ENCODE measurements at places on chromosomes 11 and 22.
A peak's percentile ranks its signal among the peaks of the same experiment; 100 is the strongest.

GRCh38 chr11:29129844-29130243 is 887.0 kb downstream of the KCNA4 start:
- DNase-seq, result no peak

DNA sequence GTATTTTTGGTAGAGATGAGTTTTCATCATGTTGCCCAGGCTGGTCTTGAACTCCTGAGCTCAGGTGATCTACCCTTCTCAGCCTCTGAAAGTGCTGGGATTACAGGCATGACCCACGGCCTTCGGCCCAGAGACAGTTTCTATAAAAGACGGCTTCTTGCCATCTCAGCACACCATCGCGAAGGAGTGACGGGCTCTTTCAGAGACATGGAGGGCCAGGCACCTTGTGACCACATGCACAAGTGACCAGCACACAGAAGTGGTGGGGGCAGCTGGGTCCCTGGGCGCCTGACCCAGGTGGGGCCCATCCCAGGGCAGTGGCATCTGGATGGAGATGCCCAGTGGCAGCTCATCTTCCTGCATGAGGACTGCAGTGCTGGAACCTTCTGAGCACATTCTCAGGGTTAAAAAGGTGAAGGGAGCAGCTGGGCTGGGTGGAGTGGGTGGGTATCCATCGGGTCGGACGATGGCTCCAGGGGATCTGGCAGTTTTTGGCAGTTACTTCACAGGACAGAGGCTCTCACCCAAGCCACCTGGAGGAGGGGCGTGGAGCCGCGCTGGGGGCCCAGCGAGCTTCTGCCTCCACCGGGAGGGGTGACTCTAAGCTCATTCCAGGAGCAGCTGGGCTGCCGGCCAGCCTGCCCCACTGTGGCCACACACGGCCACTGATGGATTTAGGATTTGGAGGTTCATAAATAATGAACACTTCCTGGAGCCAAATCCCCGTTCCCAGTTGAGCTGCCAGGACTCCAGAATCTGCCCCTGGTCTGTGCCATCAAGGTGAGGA is 373.0 kb downstream of the CTTN start:
- DNase-seq, result no peak

GRCh38 chr22:30238661-30239487 is 7.7 kb downstream of the LIF start:
- DNase-seq, result no peak

DNA sequence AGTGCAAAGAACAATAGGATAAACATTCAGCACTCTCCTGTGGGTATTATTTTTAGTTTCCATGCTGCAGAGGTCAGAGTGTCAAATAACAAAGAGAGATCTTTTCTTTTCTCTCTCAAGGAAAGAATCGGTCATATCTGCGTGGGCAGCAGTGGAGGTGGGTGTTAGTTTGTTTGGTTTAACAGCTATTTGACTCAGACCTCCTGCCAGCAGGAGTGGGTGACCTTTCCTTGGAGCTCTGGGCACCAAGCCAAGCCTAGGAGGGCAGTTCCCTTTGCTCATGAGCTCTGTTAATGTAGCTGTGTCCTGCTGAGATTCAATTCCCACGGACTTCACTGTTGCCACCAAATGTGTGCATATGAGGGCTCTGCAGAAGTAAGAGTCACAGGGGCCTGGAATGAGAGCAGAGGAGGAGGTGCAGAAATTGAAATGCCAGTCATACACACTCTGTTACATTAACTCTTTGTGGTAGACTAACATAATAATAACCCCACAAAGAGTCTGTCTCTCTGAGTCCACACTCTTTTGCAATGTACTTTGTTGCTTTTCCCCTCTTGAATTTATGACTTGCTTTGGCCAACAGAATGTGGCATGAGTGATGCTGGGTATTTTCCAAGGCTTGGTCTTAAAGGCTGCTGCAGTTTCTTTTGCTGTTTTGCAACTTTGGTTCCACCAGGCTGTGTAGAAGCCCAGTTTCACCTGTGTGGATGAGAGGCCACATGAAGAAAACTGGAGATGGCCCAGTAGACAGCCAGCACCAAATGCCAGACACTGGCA is 76.0 kb upstream of the GRK3 start:
- DNase-seq, result peak; percentile 10

- no peak for DNase-seq
Observed at GRCh38 chr11:128709402-128709801, 15.5 kb downstream of the FLI1 start.

DNA sequence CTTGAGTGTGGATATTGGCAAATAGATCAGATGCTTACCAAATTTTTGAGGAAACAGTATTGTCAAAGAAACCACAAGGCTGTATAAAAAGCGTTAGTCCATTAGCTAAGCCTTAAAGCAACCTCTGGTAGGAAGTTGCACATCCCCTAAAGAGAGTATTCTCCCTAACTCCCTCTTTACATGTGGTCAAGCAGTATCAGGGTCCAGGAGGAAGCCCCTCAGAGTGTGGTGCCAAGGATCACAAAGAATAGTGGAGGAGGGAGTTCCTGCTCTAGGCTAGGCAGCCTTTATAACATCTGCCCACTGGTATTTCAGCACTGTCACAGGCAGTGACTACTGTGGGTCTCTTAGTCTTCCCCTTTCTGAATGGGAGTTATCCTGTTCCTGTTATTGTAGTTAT is 18.8 kb upstream of the AMPD3 start:
- no peak for DNase-seq

- no peak for DNase-seq
Observed at GRCh38 chr11:60889869-60890311, 16.5 kb downstream of the PRPF19 start.

GRCh38 chr11:27215471-27216269 is 147.3 kb downstream of the CCDC34 start:
- no peak for DNase-seq

DNA sequence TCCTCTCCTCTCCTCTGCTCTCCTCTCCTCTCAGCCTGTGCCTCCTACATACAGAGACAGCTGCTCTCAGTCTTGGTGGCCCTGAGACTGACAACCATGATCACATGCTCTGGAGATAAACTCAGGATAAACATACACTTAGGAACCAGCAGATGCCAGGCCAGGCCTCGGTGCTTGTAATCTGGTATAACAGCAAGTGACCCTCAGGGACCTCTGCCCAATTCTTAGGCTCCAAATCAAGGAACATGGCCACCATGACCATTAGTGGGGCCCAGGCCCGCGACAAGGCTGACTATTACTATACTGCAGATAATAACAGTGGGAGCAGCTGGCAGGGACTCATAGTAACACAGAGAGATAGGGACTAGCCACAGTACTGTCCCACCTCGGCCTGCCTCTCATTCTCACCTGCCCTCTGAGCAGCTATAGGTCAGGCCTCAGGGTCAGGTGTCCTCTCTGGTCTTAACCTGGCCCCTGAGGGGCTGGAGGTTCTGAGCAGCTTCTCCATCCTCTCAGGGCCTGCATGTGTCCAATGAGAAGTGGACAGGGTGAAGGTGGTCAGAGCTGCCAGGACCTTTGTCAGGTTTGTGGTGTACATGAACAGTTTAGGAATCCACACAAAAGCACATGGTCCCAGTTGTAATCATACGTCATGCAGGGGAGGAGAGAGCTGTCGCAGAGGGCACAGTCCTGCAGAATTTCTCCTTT is 106.1 kb downstream of the GGTLC2 start:
- no peak for DNase-seq

- no peak for DNase-seq
Observed at GRCh38 chr11:35160902-35161597, 22.1 kb downstream of the CD44 start.

- DNase-seq, result peak; percentile 70
Observed at GRCh38 chr11:118911880-118912741, 13.6 kb downstream of the BCL9L start.

GRCh38 chr11:33064033-33064825 is 24.9 kb downstream of the TCP11L1 start:
- no peak for DNase-seq

GRCh38 chr22:19619144-19620009 is 94.9 kb upstream of the SEPTIN5 start:
- no peak for DNase-seq

GRCh38 chr11:85517272-85517671 is 109.9 kb downstream of the DLG2 start:
- DNase-seq, result no peak

- no peak for DNase-seq
Observed at GRCh38 chr11:61769946-61770683, 17.7 kb downstream of the MYRF start.

DNA sequence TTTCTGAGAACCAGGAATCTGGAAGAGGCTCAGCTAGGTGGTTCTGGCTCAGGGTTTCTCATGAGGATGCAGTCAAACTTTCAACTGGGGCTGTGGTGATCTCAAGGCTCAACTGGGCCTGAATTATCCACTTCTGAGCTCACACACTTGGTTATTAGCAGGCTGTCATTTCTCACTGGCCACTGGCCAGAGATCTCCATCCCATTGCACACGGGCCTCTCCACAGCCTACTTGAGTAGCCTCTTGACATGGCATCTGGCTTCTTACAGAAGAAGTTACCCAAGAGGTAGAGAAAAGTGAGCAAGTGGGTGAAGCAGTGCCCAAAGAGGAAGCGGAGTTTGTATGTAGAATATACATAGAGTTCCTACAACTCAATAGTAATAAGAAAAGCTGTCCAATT is 16.0 kb downstream of the CALCA start:
- DNase-seq, result no peak

DNA sequence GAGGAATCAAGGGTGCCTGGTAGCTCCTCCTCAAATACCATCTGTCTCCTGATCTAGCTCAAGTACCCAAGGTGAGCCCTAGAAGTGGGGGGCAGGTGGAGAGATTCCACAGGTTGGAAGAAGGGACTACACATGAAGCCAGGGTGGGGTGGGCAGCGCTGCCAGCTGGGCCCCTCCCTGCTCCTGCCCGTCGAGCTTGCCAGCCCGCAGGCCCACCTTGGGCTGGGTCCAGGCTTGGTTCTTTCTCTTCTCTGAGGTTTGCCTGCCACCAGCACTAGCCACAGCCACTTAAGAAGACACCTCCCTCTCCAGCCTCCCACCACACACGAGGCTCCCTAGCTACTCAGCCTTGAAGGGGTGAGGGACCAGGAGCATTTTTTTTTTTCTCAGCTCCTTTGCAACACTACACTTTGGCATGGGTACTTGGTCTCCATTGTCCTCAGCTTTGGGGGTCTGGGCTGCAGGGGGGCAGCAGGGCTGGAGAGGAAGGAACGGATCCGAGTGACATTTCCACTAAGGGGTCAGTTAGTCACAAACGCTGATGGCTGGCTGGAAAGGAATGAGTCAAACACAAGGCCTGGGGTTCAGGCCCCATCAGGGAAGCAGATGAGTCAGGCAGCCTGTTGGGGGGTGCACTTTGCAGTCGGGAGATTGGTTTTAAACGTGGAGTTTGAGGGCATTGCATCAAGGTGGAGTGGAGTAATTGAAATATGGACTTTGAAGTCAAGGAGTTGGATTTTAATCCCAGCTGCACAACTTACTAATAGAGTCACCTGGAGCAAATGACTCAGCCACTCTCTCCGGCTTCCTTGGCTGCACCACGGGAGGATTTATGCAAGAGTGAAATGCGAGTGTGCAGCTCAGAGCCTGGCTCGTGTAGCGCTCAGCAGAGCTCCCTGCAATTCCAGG is 7.4 kb upstream of the NPTXR start:
- DNase-seq, result no peak

DNA sequence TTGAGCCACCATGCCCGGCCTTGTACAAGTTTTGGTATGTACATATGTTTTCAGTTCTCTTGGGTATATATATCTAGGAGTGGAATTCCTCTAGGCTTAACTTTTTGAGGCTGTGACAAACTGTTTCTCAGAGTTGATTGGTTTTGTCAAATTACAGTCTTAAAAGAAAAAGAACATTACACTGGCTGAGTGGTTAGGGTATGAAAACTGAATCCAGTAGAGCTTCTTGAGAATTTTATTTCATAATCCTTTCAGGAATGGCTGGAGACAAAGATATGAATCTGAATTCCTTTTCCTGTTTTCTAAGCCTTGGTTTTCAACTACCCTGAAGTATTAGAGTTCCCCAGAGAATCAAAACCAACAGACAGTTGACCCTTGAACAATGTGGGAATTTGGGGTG is 6.5 kb downstream of the METTL15 start:
- DNase-seq, result no peak

DNA sequence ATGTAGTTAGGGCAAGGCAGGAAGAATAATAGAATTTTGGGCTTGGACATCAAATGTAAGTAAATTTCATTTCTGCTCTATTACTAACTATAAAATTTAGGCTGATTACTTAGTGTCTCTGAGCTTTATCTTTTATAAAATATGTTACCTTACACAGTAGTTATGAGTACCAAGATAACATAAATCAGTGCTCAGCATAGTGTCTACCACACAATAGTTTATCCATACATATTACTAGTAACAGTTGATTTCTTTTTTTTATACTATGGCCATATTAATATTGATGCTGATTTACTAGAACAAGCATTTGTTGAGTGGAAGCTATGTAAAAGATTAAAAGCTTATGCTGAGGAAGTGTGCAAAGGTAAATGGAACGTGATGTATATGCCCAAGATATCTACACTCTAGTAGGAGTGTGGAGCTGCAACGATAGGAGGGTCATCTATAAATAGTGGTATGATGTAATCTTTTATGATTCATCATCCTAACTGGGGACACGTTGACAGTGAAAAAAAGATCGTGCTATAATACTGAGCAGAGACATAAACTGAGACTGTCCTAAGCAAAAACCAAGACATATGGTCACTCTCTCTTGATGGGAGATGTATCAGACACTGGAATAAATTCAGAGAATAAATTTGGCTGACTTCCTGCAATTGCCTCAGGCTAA is 8.7 kb upstream of the SLC5A12 start:
- DNase-seq, result no peak

GRCh38 chr11:118267486-118267885 is 3.4 kb upstream of the MPZL2 start:
- DNase-seq, result no peak
